ENCODE measurements at places on chromosomes 12 and 14.

DNA sequence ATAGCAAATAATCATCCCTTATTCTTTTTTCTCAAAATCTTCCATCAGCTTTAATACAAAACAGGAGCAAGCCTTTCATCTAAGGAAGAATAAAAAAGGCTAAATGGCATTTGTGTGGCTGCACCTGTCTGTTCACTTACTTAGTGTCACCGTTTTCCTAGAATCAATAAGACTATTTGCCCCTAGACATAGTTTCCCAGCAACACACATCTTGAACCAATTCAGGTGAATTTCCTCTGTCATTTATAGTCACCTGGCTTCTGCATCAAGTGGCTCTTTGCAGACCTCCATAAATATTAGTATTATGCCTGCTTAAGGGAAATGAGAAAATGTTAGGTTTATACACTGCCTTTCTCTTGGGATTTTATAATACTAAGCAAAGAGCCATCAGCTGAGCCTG is 17.4 kb upstream of the GCH1 start:
- DNase-seq: peak; percentile 39

DNA sequence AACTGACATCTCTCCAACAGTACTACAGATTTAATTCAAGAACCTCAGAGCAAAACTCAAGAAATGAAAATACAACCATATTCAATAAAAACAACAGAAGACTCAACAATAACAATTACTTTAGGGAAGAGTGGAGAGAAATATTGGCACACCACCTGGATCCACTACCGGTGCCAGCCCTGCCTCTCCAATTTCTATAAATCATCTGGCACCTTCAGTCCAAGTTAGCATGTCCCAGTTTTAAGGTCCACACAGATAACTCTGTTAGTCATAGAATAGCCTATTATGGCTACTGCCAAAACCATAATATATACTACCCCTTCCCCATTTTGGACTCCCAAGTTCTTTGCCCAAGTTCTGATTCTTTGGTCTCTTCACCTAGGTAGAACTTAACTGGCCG is 69.9 kb upstream of the PSMA6 start:
- no peak for DNase-seq

- no peak for DNase-seq
Observed at GRCh38 chr14:81178063-81178462, 42.7 kb downstream of the GTF2A1 start.

DNA sequence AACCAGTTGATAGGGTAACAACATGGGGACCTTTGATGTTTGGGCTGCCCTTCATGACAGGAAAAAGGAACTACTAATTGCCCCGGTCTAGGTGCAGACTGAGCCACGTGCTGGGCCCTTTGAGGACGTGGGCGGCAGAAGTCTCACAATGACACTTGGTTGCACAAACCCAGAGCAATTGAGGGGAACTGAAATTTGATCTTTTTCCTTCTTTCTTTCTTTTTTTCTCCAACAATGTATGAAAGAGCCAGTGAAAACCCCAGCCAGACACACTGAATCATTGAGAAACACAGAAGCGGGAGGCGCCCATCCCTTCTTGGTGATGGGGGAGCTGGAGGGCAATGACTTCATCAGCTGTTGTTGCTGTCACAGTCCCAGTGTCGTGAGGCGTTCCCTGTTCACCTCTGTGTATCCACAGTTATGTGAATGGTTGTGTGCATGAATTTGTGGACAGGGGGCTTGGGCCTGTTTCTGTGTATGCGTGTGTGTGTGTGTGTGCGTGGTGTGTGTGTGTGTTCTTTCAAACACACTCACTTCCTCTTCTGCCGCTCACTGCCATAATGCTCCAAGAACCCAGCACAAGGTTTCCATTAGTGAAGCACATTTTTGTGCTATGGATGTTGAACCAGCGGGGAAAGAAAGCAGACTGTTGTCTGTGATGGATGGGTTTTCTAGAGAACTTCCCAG is 137.5 kb upstream of the CCND2 start:
- DNase-seq: no peak

DNA sequence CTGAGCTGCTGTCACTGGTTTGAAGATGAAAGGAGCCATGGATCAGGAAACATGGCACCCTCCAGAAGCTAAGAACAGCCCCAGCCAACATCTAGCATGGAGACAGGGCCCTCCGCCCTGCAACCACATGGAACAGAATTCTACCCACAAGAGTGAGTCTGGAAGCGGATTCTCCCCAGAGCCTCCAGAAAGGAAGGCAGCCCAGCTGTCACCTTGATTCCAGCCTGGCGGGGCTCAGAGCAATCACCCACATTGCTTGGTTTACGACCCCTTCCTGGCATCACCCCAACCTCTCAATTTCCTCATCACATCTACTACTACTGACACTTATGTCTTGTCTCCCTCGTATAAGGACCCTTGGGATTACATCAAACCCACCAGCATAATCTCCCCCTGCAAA is 38.5 kb downstream of the OAS2 start:
- DNase-seq: no peak

- no peak for DNase-seq
Observed at GRCh38 chr12:32249777-32250176, 143.1 kb downstream of the BICD1 start.

- DNase-seq: no peak
Observed at GRCh38 chr12:95859947-95860850, 1.4 kb downstream of the SNRPF start.

DNA sequence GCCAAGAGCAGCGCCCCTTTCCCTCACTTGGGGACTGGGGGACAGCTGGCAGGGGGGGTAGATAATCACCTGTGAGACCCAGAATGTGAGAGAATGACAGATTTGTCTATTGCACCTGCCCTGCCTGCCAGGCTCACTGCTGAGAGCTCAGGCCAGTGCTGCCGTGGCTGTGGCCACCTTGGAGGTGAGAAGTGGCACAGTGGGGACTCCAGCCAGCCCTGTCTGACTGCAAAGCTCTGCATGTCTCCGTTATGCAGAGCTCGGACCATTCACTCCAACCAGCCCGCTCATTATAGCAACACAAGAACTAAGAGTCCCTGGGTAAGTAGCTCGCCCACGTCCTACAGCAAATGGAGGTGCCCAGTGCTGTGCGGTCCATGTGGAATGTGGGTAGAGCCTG is 88.8 kb downstream of the DICER1 start:
- no peak for DNase-seq

- DNase-seq: peak; percentile 25
Observed at GRCh38 chr14:93903342-93904184, 23.6 kb upstream of the FAM181A start.

DNA sequence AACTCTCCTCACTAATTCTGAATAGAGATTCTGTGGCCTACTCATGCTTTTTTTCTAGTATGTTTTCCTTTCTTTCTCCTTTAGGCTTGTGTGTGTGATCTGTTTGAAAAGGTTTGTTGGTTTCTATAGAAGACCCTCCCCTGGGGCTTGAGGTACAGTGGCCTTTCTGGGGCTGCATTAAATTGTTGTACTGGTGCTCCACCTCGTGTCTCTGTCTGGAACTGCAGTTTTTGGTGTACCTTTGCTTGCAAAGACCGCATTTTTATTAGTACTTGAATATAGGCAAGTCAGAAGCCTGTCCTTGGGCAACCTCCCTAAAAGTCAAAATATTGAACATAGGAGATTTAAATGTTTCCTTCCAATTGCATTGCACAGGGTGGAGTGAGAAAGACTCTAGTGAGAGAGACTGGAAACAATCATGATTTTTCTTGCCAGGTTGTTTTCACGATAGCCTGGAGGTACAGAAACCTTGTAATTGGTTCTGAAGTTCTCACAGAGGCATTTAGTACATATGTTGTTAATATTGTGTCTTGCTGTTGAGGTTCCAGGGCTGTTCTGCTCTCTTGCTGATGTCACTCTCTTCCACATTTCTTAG is 39.0 kb downstream of the SLCO1B1 start:
- peak; percentile 1 for DNase-seq

GRCh38 chr12:88516811-88517210 is 63.5 kb downstream of the KITLG start:
- no peak for DNase-seq

GRCh38 chr12:30098677-30099076 is 314.9 kb upstream of the TMTC1 start:
- no peak for DNase-seq

All from COR-L47 (cell line).